ENCODE measurements at places on chromosomes 12 and 14. TPM values are rescaled to one million over a fixed set of nuclear protein-coding genes. Genes with fewer than 3 reads are reported as not detected.

The TMEM119 gene
- total RNA-seq, result 362 TPM

DNA sequence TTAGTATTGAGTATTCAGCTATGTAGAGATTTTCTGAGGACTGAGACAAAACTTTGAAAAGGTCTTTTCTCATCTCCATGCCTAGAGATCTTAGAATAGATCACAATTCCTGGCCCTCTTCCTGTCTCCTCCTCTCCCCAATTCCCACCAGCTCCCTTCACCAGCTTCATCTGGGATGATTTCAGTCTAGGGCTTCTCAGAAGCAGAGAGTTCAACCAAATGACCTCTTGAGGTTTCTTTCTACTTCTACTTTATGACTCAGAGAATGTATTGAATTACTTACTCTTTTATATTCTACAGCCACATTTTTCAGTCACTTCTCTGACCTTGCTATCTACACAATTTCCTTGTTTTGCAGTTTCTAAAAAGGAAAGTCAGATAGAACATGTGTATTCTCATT, 19.4 kb upstream of the SNX6 start:
- peaks cover 17% of the 10 kb centered on the region for H3K4me1 ChIP-seq
- H3K36me3 ChIP-seq, result no peaks in the 10 kb centered on the region
- H3K27ac ChIP-seq, result peak overlapping the region; percentile 76
- DNase-seq, result peak; percentile 90
- no peaks in the 10 kb centered on the region for H3K27me3 ChIP-seq
- no peak overlapping the region for H3K4me3 ChIP-seq

DNA sequence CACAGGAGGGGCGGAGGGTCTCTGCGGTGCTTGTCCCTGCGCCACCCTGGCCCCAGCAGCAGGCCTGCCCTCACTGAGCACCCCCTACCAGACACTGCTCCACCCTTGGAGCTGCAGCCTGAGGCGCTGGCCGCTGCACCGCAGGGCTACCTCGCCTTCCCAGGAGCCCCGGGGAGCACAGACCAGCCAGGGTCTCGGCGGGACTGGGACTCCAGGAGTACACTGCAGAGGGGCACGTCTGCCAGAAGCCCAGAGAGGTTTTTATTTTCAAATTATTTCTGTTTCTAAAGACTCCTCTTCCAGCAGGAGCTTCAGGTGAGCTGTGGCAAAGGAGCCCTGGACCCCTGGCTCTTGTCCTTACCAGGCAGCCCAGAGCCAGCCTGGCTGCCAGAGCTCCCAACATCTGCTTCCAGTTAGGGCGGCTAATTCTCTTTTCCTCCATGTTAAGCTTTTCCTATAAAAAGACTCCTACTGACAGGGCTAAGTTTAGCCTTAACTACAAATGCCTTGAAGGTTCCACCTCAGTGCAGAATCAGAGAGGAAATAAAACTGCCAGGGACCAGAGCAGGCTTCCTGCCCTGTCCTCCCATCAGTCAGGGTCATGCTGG, 26.4 kb downstream of the DEGS2 start:
- peak; percentile 84 for DNase-seq
- peaks cover 7% of the 10 kb centered on the region for H3K36me3 ChIP-seq
- no peak overlapping the region for H3K4me3 ChIP-seq
- peaks cover 17% of the 10 kb centered on the region for H3K4me1 ChIP-seq

The BAZ2A gene
- 51.3 TPM for total RNA-seq

GRCh38 chr12:42705863-42706262, 116.3 kb upstream of the PRICKLE1 start:
- H3K4me3 ChIP-seq, result no peak overlapping the region
- no peak overlapping the region for H3K27ac ChIP-seq
- H3K4me1 ChIP-seq, result peaks cover 3% of the 10 kb centered on the region
- H3K27me3 ChIP-seq, result peaks cover 12% of the 10 kb centered on the region

- H3K27ac ChIP-seq, result no peak overlapping the region
- no peak for DNase-seq
- no peaks in the 10 kb centered on the region for H3K27me3 ChIP-seq
- H3K4me3 ChIP-seq, result no peak overlapping the region
- H3K4me1 ChIP-seq, result peaks cover 9% of the 10 kb centered on the region
These were observed 77.1 kb downstream of the PLEKHG7 start for GRCh38 chr12:92779902-92780301.

The CELA1 gene
- total RNA-seq, result not detected

DNA sequence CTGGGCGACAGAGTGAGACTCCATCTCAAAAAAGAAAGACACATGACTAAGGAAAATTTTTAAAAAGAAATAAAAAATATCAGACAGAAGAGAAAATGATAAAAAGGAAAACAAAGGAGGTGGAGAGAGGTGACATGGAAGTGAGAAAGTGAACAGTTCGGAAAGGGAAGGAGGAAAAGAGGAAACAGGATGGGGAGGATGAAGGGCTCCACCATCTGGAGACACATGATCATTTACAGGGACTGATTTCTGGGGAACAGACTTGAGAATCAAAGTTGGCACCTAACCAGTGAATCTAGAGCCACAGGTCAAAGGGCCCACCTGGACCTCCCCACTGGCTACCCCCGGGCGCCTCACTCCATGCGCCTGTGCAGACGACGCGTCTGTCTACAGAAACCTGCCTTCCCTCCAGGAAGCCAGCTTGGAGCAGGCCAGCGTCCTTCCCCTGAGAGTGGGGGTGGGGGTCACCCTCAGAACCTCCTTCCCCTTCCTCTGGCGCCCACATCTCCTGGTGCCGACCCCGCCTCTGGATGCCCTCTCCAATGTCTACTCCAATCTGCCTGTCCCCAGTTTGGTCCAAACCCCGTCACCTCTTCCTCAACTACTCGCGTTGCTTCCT, 60.5 kb downstream of the AMN start:
- H3K4me3 ChIP-seq, result no peak overlapping the region
- no peaks in the 10 kb centered on the region for H3K27me3 ChIP-seq
- no peak overlapping the region for H3K27ac ChIP-seq
- peaks cover 64% of the 10 kb centered on the region for H3K36me3 ChIP-seq

The IL26 gene
- total RNA-seq, result 2.4 TPM

DNA sequence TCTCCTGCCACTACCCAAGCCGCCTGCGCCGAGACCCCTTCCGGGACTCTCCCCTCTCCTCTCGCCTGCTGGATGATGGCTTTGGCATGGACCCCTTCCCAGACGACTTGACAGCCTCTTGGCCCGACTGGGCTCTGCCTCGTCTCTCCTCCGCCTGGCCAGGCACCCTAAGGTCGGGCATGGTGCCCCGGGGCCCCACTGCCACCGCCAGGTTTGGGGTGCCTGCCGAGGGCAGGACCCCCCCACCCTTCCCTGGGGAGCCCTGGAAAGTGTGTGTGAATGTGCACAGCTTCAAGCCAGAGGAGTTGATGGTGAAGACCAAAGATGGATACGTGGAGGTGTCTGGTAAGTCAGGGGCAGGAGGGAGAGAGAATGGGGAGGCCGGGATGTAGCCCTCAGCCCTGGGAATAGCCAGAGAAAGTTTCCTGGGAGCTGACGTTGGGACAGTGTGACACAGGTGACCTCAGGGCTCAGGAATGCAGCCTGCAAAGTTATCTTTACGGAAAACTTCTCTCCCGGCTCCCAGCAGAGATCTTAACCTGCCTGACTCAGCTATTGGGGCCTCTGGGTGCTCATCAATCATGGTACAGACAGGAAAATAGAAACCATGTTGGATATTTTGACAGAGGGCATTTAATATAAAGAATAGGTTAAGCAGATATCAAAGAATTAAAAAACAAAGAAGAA, 747 bp downstream of the HSPB8 start:
- DNase-seq, result no peak
- no peaks in the 10 kb centered on the region for H3K36me3 ChIP-seq
- peak overlapping the region; percentile 65 for H3K27ac ChIP-seq
- H3K4me3 ChIP-seq, result peak overlapping the region; percentile 69
- peaks cover 30% of the 10 kb centered on the region for H3K4me1 ChIP-seq

- no peak overlapping the region for H3K4me3 ChIP-seq
- no peak for DNase-seq
- H3K27ac ChIP-seq, result peak overlapping the region; percentile 57
- H3K27me3 ChIP-seq, result no peaks in the 10 kb centered on the region
- peaks cover 55% of the 10 kb centered on the region for H3K4me1 ChIP-seq
- H3K36me3 ChIP-seq, result no peaks in the 10 kb centered on the region
These were observed 75.9 kb downstream of the LIN7A start for GRCh38 chr12:80861641-80862378.

The BICDL1 gene
- not detected for total RNA-seq

The LRRK2 gene
- total RNA-seq, result 5.1 TPM

DNA sequence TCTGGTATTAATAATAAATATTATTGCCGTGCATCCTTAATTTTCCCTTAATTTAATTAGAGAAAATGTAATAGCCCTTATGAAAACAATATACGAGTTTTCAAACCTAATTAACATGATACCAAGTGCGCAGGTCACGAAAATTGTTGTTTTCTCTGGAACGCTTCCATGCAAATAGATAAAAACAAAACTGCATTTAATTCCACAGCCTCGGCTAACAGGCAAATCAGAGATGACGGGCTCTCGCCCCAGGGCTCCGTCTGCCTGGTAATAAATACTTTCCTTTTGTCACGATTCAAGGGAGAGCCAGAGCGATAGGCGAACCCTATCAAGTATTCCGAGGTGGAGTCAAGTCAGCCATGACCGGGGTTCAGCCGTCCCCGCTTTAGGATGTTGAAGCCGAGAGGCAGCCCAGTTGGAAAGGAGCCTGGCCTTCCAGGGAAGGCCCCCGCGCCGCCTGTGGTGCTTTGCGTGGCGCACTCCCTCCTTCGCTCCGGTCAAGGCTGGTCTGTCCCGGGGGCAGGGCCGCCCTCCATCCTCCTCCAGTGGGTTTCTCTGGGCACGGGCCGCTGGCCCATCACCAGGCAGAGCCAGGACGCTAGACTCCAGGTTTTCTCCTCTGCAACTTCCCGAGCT, 137.8 kb upstream of the GSC start:
- H3K4me3 ChIP-seq, result peak overlapping the region; percentile 28
- no peaks in the 10 kb centered on the region for H3K27me3 ChIP-seq
- no peaks in the 10 kb centered on the region for H3K36me3 ChIP-seq
- DNase-seq, result no peak
- no peak overlapping the region for H3K27ac ChIP-seq

The TUBA1A gene
- 478 TPM for total RNA-seq

The PDE3A gene
- total RNA-seq, result 14.8 TPM

The SLC2A3 gene
- total RNA-seq, result 143 TPM

The CIDEB gene
- 0.36 TPM for total RNA-seq

The CPSF2 gene
- 38.9 TPM for total RNA-seq

The SMIM41 gene
- total RNA-seq, result not detected

The APAF1 gene
- total RNA-seq, result 15.2 TPM

The WSB2 gene
- 97.2 TPM for total RNA-seq

The DHRS1 gene
- total RNA-seq, result 13.6 TPM

The DHRS2 gene
- 0.29 TPM for total RNA-seq

- H3K4me3 ChIP-seq, result peak overlapping the region; percentile 31
- DNase-seq, result no peak
- H3K27ac ChIP-seq, result no peak overlapping the region
- peaks cover 25% of the 10 kb centered on the region for H3K4me1 ChIP-seq
These were observed 27.6 kb downstream of the PLXNC1 start for GRCh38 chr12:94175763-94176668.

The SLC4A8 gene
- total RNA-seq, result 2.9 TPM

DNA sequence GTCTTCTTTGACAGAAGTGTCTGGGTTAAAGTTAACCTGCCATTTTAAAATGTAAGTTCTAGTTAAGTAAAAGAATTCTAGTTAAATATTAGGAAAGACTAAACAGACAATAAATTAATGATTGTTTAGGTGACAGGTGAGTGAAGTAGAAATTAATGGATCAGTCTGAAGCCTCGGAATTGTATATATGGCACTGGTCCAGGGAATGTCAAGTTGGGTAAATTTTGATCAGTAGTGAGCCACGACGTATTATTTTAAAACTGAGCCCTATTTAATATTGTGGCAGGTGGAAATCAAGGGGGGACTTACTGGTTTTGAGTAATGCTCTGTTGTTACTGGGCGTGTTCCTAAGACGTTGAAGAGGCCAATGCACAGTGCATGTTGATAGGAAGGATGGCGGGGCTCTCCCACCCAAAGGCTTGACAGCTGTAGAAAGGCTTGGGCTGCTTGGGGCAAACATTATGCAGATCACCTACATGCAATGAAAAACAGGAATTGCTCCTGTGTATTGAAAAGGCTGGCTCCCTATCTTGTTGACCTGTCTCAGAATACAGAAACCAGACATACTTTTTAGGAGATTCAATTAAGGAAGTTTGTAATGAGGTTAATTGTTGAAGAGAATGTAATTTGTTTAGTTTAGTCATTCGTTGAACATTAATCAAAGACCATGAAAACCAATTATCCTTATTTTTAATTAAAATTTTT, 5.9 kb upstream of the PPFIBP1 start:
- H3K27ac ChIP-seq, result no peak overlapping the region
- H3K27me3 ChIP-seq, result no peaks in the 10 kb centered on the region
- H3K36me3 ChIP-seq, result no peaks in the 10 kb centered on the region

DNA sequence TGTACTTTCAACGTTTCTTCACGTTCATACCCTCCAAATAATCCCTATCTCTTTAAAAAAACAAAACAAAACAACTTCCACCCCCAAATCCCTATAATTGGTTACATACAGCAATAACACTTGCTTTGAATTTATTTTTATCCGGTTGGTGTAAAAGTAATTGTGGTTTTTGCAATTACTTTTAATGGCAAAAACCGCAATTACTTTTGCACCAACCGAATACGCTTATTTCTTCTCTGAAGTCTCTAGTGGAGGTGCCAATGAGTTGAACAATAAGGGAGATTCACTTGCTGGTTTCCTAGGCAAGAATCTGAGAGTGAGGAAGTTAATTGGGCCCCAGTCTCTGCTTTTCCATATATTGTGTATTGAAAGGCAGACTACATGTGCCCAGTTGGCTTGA, 133.3 kb downstream of the DACT1 start:
- no peak overlapping the region for H3K27ac ChIP-seq
- H3K4me3 ChIP-seq, result no peak overlapping the region
- no peaks in the 10 kb centered on the region for H3K36me3 ChIP-seq
- no peaks in the 10 kb centered on the region for H3K27me3 ChIP-seq
- no peak for DNase-seq

- no peak overlapping the region for H3K4me3 ChIP-seq
- H3K27me3 ChIP-seq, result no peaks in the 10 kb centered on the region
- H3K4me1 ChIP-seq, result no peaks in the 10 kb centered on the region
- H3K27ac ChIP-seq, result no peak overlapping the region
- DNase-seq, result no peak
- no peaks in the 10 kb centered on the region for H3K36me3 ChIP-seq
These were observed 71.1 kb upstream of the SOX5 start for GRCh38 chr12:24020397-24021163.

GRCh38 chr12:57866308-57867019, 19.9 kb upstream of the CTDSP2 start:
- DNase-seq, result no peak
- H3K4me1 ChIP-seq, result peaks cover 19% of the 10 kb centered on the region
- no peaks in the 10 kb centered on the region for H3K27me3 ChIP-seq

All from osteoblast (primary cell).